ENCODE measurements at places on chromosomes 12 and 14. TPM values are rescaled to one million over a fixed set of nuclear protein-coding genes. Genes with fewer than 3 reads are reported as not detected.

- DNase-seq = no peak
These were observed 28.1 kb downstream of the CBX5 start for GRCh38 chr12:54251667-54252284.

Gene GSG1
- total RNA-seq = not detected

DNA sequence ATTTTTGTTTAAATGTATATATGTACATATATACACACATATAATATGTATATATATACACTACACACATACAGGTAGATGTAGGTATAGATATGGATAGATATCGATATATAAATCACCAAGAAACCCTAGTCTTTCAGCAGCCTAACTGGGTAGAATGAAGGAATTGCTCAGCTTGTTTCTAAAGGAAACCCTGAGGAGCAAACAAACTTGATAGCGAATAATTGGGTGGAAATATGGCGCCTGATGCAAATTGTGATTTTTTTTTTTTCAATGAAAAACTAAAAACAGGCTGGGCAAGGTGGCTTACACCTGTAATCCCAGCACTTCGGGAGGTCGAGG lies 254 bp upstream of the CCDC177 start:
- no peak for DNase-seq

Gene OR4M1
- not detected for total RNA-seq

Gene CISTR
- 0.81 TPM for total RNA-seq

DNA sequence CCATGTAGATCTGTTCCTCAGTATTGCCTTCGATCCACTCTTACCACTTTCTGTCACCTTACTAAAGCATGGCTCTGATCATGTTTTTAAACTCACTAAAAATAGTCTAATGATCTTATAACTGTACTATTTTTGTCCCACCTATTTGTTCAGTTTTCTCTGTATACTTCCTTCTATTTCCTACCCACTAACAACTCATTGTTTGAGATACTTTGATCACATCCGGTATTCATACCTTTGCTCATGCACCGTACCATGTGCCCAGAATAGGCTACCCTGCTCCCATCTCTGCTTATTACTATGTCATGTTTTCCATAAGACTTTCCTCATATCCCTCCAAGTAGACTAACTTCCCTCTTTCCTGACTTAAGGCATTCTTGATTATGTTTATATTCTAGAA lies 128.6 kb downstream of the MED13L start:
- DNase-seq = no peak

GRCh38 chr12:13499008-13499407 lies 302.5 kb downstream of the EMP1 start:
- DNase-seq = no peak

- DNase-seq = peak; percentile 55
These were observed 58.2 kb downstream of the DICER1 start for GRCh38 chr14:95098984-95099599.

GRCh38 chr14:71004481-71004880 lies 97.2 kb downstream of the PCNX1 start:
- DNase-seq = no peak

DNA sequence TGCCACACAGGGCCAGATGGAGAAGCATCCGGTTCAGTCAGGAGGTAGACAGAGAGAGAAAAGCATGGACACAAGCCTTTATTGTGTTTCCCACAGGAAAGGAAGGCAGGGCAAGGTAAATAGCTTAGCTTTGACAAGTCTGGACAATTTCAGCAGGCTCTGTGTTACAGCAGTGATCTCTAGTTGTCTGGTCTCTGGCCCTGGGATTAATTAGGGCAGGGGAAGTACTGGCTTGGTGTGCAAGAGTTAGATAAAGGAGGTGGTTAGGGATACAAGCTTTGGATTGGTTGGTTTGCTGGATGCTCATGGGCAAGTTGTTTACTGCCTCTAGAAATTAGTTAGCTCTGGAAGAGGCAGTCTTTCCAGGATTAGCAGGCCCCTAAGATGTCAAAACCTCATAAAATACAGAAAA lies 15.1 kb upstream of the NGDN start:
- DNase-seq = no peak

DNA sequence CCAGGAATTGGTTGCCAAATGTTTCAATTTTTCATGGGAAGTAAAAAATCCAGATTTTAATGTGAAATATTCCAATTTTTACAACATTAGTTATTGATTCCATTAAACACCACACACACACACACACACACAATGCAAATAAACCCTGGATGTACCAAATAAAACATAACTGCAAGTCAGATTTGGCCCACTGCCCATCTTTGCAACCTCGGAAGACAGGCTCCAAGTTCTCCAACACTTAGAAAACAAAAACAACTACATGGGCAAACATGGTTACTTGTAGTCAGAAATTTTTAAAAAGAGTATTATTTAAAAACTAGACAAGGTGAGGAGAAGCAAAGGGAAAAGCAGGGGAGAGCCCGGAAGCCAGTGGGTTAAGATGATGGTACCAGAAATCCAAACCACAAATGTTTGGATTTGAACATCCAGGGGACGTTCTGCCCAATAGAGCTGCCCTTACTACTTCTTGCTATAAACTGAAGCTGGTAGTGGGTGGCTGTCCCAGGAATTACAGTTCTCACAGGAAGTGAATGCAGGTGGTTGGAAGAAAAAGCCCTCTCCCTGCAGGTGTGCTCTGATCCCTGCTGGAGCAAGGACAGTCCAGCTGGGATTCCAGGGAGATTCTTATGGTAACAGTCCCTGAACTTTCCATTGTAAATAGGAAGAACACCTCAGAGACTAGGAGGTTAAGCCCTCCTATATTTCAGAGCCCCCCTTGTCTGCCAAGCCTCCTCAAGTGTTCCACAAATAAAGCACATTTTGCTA lies 111.7 kb downstream of the SLC25A21 start:
- DNase-seq = peak; percentile 32

GRCh38 chr12:113285679-113286610 lies 49.0 kb downstream of the SLC8B1 start:
- DNase-seq = no peak

Measured in WTC11 (cell line).